ENCODE measurements at places on chromosomes 12 and 14. TPM values are rescaled to one million over a fixed set of nuclear protein-coding genes. Genes with fewer than 3 reads are reported as not detected.

P2RX2 gene
- total RNA-seq = not detected

LRRK2 gene
- 0.39 TPM for total RNA-seq

AQP5 gene
- not detected for total RNA-seq

GRIP1 gene
- 3.3 TPM for total RNA-seq

MYO1H gene
- not detected for total RNA-seq

RGS6 gene
- total RNA-seq = not detected
